Ascending aorta (tissue), 2 donors: ENCODE measurements at places on chromosomes 4 and X.

DNA sequence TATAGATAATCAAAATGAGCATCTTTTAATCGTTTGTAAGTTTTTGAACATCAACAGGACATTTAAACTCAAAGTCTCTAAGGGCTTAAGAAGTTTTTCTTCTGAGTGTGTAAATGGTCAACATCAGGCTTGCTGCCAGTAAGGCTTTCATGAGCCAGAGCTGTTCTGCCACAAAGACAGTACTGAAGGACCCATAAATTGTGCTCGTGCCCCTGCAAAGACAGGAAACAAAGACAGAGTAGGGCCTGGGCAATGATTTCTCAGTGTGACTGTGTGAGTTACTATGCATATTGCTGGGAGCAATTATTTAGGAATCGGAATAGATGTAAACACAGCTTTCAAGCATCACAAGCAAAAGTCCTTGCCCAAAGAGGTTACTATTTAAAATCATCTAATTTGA, 300.0 kb downstream of the IDS start:
- H3K4me1 ChIP-seq: no peaks in the 10 kb centered on the region
- no peak overlapping the region for H3K4me3 ChIP-seq
- H3K27ac ChIP-seq: no peak overlapping the region
- no peak for DNase-seq

- H3K4me3 ChIP-seq: no peak overlapping the region
- no peak for DNase-seq
- no peaks in the 10 kb centered on the region for H3K4me1 ChIP-seq
- H3K27ac ChIP-seq: no peak overlapping the region
- no peaks in the 10 kb centered on the region for H3K27me3 ChIP-seq
- no peaks in the 10 kb centered on the region for H3K36me3 ChIP-seq
These were observed 565.7 kb downstream of the PPARGC1A start for GRCh38 chr4:23324021-23324690.

GRCh38 chrX:121455890-121456289, 408.5 kb downstream of the GLUD2 start:
- H3K36me3 ChIP-seq: no peaks in the 10 kb centered on the region
- DNase-seq: no peak
- no peaks in the 10 kb centered on the region for H3K4me1 ChIP-seq
- no peak overlapping the region for H3K27ac ChIP-seq
- no peaks in the 10 kb centered on the region for H3K27me3 ChIP-seq

GRCh38 chrX:153580700-153581386, 18.1 kb downstream of the CCNQ start:
- DNase-seq: no peak
- no peaks in the 10 kb centered on the region for H3K4me1 ChIP-seq
- H3K27me3 ChIP-seq: no peaks in the 10 kb centered on the region
- H3K36me3 ChIP-seq: no peaks in the 10 kb centered on the region
- H3K4me3 ChIP-seq: no peak overlapping the region
- no peak overlapping the region for H3K27ac ChIP-seq

GRCh38 chrX:118347131-118347530, 1.2 kb downstream of the WDR44 start:
- no peak for DNase-seq
- H3K4me3 ChIP-seq: peak overlapping the region; percentile 89
- no peaks in the 10 kb centered on the region for H3K27me3 ChIP-seq
- no peaks in the 10 kb centered on the region for H3K36me3 ChIP-seq
- H3K27ac ChIP-seq: peak overlapping the region; percentile 94
